AG10803 (cell line): ENCODE measurements at places on chromosomes 6 and 20.

- DNase-seq = no peak
These were observed 108.4 kb downstream of the SCML4 start for GRCh38 chr6:107715550-107716321.

DNA sequence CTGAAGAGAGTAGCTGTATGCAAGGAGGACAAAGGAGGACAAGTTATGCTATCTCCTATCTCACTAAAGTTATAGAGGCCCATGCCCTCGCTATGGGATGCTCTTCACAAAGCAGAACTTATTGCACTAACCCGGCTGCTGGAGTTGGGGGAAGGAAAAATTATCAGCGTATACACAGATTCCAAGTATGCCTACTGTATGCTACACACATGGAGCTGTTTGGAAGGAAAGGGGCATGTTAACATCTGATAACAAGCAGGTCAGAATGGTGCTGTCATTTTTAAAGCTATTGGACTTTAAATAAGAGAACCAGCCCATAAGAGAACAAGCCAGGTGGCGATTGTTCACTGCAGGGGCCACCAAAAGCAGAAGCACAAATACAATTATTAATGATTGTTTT, 20.3 kb upstream of the BTN3A2 start:
- DNase-seq = no peak

DNA sequence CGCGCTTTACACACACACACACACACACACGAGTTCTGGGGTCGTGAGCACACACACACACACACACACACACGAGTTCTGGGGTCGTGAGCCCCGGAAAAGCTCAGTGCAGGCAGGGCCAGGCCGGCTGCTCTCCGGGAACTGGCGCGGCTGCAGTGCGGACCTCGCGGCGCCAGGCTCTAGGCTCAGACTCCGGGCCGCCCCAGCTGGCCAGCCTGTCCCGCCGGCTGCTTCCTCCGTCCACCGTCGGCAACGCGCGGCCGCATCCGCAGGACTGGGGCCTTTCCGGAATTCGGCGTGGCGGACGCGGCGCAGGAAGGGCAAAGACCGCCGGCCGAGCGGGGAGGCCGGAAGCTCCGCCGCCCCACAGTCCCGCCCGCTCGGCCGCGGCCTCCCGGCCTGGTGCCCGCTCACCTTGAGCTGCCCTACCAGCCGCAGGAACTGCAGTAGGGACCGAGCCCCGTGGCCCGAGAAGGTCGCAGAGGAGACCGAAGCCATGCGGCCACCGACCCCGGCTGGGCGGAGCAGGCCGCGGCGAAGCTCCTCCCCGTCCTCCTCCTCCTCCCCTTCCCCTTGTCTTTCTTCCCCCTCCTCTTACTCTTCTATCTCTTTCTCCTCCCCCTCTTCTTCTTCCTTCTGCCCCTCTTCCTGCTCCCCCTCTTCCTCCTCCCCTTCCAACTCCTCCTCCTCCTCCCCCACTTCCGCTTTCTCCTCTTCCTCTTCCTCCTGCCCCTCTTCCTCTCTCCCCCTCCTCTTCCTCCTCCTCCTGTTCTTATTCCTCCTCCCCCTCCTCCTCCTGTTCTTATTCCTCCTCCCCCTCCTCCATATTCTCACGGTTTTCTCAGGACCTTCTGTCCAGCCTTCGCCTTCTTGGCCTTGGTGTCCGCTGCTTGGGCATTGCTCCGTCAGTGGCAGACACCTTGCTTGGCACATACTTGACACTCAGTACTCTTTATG, at the start of gene HDDC2:
HDDC2 (minus strand) TSS at position 533 of the 957 bp plus-strand sequence; CDS start at position 498, 35 bp downstream.
- peak; percentile 74 for DNase-seq

DNA sequence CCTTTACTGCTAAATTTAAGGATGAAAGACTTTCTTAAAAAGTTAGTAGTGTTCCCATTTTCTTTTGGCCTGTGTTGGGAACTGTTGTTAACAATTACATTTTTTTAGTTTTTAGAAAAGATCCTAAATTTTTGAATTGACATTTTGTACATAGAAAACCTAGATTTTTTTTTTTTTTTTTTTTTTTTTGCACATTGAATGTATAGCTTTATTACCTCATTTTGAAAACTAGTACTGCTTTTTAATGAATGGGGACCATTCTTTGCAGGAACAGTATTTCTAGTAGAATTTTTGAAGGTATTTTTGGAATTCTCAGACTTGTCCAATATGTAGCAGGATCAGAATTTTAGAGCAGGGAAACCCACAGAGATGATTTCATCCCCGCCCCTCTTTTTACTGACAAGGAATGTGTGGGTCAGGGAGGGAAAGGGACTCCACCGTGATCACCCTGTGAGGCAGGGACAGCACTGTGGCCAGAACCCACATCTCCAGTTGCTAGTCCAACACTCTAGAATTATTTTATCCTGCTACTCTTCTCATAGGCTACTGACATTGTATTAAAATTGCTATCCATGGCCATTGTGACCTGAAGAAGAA, 154.4 kb upstream of the SUPT3H start:
- DNase-seq = peak; percentile 35

DNA sequence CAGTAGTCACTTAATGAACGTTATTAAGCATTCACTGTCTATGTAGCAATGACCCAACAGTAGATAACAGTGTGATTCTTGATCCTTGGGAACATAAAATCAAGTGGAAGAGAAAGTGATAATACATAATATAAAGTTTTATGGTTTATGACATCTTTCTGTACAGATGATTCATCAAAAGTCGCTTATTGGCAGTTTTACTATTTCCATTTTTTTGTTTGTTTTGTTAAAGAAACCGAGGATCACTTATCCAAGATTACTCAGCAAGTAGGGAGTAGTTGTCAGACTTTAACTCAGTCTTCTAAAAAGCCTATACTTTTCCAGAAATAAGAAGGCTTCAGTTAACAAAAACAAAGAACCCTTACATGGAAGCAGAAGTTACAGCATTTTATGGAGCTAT, 260.8 kb downstream of the ZFAND3 start:
- DNase-seq = no peak
